Right ventricle myocardium inferior (tissue), 1 donor: ENCODE measurements at places on chromosomes 6 and 20.
A peak's percentile ranks its signal among the peaks of the same experiment; 100 is the strongest.

DNA sequence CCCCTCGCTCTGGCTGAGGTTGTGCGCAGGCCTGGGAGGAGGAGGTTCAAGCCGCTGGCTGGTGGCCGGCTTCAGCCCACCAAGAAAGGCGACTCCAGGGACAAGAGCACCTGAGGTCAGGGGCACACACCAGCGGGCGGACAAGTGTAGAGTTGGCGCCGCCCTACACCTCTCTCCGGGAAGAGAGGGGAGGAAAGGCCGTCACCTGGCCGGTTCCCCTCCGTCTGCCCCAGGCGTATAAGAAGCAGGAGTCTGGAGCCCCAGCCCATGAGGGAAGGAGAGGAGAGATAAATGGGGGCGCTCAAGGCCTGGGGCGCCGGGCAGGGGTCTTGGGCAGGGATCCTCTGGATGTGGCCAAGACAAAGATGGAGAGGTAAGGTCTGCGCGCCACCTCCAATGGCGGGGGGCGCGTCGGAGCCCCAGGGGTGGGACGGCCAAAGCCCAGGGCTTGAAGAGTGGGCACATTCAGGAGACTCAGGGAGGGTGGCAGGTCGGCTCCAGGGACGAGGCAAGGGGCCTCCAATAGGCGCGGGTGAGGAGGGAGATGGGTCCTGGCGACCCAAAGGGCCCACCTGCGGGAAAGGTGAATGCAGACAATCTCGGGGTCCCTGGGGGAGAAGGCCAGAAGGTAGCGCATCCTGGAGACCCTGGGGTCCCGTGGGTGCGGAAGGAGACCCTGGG lies 826 bp downstream of the RIMS4 start:
- DNase-seq = no peak

DNA sequence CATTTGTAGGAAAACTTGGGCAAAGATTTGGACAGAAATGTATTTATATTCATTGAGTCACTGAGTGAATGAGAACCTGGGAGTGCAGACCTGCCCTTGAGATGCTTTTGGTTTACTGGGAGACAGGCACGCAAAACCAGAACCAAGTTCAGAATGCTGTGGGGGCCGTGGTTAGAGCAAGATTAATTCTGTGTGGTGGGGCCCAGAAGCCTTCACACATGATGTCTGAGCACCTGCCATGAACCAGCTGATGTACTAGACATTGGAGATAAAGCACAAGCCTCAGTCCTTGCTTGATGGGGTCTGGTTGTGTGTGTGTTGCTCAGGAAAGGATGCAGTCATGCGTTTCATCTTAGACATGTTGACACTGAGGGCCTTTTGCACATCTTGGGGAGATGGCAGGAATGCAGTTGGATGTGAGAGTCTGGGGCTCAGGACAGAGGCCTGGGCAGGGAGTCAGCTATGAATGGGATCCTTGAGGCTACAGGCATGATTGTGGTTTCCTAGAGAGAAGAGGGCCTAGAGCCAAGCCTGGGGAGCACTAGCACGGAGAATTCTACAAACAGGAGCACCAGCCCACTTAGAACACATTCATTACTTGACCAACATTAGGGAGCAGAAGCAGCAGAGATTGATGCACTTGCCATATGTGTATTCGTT lies 114.3 kb upstream of the TMEM181 start:
- DNase-seq = no peak

- DNase-seq = no peak
These were observed 30.8 kb upstream of the PPP1R3G start for GRCh38 chr6:5054245-5054873.

DNA sequence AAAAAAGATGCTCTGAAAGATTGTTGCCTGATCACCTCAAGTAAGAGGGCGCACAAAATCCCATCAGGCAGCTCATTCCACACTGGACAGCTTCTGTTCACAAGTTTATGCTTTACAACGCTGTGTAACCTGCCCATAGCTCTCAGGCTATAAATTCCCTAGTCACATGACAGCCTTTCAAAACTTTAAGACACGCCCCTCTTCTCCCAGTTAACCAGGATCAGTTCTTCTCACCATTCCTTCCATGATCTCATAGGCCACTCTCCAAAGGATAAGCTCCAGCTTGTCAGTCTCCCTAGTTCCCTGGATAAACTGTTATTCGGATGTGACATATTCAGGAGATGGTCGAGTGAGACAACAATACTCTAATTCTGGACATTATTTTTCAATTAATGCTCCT lies 15.0 kb downstream of the ADNP start:
- no peak for DNase-seq

DNA sequence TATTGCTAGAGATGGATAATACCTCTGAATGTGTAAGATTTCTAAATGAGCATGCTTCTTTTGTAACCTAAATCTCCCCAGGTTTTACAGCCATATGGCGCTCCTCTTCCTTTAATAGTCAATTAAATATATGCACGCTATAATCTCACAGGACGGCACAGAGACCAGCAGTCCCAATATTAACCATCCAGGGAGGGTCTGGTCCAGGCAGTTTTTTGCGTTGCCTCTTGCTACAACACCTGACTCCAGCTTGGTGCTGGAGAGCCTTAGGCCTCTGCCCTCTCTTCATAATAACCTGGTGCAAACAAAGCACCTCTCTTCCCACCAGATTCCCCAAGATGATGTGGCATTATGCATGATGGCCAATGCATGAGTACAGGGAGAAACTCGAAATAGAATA lies 183.4 kb downstream of the LY86 start:
- DNase-seq = no peak

- no peak for DNase-seq
These were observed 36.9 kb upstream of the TRAF3IP2 start for GRCh38 chr6:111642463-111643158.

GRCh38 chr6:30877419-30878262 lies 6.7 kb upstream of the DDR1 start:
- peak; percentile 95 for DNase-seq

GRCh38 chr20:4667371-4667773 lies 54.3 kb upstream of the PRND start:
- DNase-seq = no peak

DNA sequence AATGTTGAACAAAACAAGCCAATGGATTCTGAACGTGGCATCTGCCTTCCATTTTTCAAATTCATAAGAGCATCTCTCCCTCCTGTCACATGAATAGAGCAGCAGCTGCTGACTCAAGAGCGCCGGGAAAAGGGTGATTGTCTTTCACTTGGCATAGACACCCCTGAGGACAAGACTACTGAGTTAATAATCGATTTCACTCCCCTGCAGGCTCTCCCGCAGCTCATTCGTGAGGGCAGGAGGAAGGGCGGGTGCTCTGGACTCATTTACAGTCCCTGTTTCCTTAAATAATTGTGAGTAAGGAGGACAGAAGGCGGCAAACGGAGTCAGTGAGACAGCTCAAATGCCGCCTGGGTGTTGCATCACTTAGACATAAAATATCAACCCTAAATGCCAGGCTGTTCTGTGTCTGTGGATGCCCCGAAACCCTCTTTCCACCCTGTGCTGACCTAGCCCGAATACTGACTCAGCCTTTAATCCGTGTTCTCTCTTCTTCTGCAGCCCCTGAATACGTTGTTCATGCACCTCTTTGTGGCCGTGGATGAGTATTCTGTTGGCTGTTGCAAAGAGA lies 21.6 kb downstream of the CFAP61 start:
- DNase-seq = no peak

GRCh38 chr6:24743265-24743943 lies 24.4 kb upstream of the C6orf62 start:
- DNase-seq = no peak
